ENCODE measurements at places on chromosomes 16 and 17.

- DNase-seq, result peak; percentile 99
Measured at GRCh38 chr16:83898463-83899271, at the start of gene MLYCD. Gene MLYCD, plus strand, starts transcription at chr16:83899115. Its CDS starts 30 bp downstream, at chr16:83899145.

GRCh38 chr17:29018788-29019474, 13.1 kb upstream of the SEZ6 start:
- no peak for DNase-seq

DNA sequence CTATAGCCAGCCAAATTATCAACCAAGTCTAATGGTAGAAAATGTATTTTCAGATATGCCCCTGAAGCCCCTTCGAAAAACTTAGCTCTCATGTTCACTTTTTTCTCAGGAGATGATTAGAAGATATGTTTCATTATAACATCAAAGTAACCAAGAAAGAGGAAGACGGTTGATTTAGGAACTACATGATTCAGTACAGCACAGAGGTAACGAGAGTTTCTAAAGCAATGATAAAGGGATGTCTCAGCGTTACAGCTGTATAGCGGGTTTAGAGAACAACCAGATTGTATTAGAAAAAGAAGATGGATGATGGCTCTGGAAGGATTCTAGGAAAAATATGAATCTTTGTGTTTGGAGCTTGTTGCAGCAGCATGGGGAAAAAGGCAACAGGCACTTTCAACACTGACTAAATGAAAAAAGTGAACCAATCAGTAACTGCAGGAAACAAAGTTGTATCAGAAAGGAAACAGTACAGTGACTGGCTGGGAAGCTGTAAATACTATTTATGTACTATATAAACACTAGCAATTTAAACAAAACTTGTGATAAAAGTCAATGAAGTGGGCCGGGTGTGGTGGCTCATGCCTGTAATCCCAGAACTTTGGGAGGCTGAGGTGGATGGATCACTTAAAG, 21.5 kb downstream of the MBTD1 start:
- no peak for DNase-seq

- no peak for DNase-seq
Measured at GRCh38 chr17:29347831-29348629, 42.1 kb upstream of the TAOK1 start.

DNA sequence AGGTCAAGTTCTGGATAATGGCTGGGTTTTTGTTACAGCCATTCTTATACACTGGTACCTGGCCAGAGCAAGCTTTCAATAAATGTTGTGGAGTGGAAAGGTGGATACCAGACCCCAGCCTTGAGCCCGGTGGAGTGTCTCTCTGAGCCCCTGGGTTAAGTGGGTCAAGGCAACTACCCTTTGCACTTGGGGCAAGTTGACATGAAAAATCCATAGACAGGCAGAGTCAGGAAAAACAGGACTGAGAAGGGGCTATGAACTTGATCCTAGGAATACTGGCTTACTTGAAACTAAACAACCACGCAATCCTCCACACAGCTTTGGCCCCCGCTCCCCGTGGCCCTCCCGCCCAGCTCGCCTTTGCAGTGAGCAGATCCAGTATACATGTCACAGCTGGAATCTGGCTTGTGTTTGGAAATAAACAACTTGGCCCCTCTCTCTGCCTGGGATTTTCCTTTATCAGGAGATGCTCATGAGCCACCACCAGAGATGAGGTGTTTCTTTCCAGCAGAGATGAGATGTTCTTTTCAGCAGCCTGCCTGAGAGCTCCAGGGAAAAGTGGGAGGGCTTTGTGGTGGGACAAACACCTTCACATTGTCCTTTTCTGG, 65.9 kb downstream of the KSR1 start:
- no peak for DNase-seq

DNA sequence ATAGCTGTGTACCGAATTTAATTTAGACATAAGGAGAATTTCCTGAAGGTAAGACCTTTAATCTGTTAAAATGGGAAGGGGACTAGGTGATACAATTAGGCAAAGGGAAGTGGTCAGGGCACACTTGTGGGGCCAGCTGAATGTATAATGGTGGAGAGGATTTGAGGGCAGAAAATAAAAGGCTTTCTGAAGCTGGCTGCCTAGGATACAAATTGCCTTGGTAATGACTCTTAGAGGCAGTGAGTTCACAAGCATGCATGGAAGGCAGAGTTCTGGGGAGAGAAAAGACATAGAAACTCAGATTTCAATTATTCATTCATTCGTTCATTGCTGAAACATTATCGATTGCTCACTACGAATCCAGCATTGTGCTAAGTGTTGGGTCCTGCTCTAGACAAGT, 12.4 kb upstream of the NFAT5 start:
- no peak for DNase-seq

DNA sequence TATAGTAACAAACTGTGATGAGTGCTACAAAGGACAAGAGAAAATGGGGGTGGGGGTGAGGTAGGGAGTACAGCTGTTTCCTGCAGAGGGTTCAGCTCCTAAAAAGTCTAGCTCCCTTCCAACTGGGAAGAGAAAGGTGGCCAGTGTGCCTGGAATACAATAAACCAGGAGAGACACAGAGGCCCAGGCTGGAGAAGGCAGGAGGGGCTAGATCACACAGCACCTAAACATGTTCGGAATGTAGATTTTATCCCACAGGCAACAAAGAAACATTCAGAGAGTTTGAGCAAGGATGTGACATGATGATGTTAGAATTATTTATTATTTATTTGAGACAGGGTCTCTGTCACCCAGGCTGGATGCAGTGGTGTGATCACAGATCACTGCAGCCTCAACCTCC, 10.2 kb downstream of the TEX2 start:
- no peak for DNase-seq

- no peak for DNase-seq
Measured at GRCh38 chr16:74202009-74202408, 94.6 kb upstream of the PSMD7 start.

- DNase-seq, result no peak
Measured at GRCh38 chr16:71297341-71297634, 8.1 kb upstream of the CMTR2 start.

DNA sequence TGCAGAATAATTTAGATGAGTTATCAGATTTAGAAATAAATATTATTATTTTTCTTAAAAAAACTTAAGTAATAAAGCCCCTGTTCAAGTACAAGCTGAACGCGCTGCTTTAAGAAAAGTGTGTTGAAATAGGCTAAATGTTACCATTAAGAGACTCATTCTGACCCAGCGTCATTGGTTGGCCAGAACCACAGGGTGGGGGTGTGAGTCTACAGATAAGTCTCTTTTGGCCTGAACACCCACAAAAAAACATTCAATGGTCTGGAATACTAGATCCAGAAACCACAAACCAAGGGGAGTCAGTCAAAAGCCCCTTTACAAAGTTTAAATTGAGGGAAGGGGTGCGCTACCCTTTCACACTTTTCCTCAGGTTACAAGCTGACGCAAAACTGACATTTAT, 776.1 kb downstream of the KCNJ2 start:
- DNase-seq, result no peak

- no peak for DNase-seq
Measured at GRCh38 chr16:78256686-78257375, 157.4 kb downstream of the WWOX start.

DNA sequence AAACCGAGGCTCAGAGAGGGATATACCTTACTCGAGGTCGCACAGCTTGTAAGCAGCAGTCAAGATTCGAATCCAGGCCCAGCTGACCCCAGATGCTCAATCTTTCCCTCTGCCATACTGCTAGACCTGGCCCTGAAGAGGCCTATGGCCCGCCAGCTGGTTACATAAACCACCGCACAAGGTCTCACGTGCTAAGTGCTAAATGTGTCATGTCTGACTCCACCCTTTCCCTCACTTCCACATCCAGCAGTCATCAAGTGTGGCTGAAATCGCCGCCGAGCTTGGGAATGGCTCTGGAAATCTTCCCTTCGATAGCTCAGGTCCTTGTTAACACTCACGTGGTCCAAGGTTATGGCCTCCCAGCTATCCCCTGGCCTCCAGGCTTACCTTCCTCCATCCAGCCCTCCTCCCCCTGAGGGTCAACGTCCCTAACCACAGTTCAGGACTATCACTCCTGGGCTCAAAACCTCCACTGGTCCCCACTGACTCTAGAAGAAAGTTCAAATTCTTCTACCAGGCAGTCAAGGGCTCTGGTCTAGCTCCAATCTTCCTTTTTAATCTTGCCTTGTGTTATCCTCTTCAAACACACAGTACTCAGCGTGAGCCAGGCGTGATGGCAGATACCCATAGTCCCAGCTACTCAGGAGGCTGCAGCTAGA, 3.5 kb downstream of the ZBTB4 start:
- no peak for DNase-seq

DNA sequence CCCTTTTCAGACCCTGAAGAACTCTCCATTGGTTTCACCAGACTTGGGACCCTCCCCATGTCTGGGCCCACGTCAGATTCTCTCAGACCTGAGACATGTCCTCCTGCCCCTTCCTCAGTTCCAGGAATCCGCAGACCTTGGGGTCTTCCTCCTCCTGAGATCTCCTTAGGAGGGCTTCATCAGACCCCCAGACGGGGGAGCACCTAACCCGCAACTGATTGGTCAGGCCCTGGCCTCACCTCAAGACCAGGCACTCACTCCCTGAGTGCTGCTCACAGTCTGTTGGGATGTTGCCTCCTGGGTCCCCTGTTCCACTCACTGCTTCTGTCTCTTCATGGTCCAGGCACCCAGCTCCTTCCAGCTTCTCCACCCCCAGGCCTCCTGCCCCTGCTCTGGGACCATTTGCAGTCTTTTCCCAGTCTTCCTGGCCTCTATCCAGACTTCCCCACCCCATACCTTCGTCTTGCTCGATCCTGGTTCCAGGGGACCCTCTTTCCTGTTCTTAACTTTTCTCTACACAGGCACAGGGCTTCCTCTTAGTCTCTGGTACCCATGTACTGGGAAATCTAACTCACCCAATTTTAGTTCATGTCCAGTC, 1.2 kb downstream of the GID4 start:
- no peak for DNase-seq

GRCh38 chr17:50638606-50638965, 3.9 kb downstream of the ABCC3 start:
- DNase-seq, result no peak

DNA sequence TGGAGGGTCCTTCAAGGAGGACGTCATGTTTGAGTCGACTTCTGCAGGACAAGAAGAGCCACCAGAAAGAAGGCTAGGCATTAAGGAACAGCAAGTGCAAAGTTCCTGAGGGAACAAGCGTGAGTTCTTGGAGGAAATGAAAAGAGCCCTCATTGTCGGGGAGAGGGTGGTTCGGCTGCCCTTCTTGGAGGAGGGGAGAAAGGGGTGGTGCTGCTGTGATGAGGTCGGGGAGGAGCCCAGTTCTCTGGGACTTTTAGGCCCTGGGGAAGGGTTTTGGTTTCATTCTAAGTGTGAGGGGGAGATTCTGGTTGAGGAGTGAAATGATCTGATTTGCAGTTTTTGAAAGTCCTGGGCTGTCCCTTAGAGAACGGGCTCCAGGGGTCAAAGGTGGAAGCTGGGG, 4.1 kb downstream of the BICDL2 start:
- DNase-seq, result no peak

GRCh38 chr17:62797959-62798358, 10.2 kb downstream of the MARCHF10 start:
- DNase-seq, result no peak

DNA sequence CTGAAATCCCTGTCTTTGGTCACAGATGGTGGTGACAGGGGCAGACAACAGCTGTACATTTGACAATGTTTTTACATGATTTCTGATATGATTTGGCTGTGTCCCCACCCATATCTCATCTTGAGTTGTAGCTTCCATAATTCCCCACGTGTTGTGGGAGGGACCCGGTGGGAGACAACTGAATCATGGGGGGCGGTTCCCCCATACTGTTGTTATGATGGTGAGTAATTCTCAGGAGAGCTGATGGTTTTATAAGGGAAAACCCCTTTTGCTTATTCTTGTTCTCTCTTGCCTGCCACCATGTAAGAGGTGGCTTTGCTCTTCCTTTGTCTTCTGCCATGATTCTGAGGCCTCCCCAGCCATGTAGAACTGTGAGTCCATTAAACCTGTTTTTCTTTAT, 353.9 kb downstream of the CPPED1 start:
- DNase-seq, result no peak

- no peak for DNase-seq
Measured at GRCh38 chr16:76816475-76816874, 374.5 kb upstream of the MON1B start.

DNA sequence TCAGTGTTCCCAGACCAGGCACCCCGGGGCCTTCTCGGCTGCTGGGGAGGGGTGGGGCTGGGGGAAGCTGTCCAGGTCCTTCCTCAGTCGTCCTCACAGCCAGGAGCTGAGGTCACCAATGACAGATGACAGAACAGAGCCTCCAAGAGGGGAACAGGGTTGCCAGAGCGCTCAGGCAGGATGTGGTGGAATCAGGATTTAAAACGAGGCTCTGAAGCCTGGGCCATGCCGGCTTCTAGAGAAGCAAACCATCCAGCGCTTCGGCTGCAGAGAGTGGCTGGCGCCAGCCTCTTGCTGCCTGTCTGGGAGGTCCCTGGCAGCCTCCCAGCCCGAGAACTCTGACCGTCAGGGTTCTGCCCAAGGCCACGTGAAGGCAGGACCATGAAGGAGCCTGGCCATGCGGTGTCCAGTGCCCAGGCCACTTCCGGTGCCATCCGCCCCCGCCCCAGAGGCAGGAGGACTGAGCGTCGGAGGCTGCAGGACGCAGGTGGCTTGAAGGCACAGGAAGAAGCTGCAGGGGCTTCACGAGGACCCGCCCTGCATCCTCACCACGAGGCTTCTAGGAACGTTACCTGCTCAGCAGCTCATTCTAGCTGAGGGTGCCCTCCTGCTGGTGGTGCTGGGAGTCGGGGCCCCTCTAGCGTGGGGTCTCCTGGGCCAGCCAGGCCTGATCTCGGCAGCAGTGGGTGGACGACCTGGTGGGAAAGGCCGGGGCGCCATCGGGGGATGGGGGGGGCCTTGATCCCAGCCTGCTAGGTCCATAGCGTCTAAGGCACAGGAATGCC, 78.5 kb downstream of the KLHDC4 start:
- no peak for DNase-seq

DNA sequence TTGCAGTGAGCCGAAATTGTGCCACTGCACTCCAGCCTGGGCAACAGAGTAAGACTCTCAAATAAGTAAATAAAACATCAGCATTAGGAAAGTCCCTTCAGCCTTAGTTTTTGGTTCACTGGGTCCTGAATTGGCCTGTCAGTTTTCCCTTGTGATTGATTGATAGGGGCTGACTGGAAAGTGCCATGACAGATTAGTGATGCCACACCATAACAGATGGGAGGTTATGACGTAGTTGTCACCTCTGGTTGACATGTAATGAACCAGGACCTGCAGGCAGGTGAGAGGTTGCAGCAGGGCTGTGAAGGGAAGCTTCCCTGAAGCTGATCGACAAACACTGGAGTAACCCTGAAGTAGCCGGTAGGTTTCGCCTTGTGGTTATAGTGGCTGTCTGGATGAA, 41.8 kb downstream of the CDH3 start:
- DNase-seq, result no peak

All from GM19239 (cell line).